ENCODE measurements at places on chromosomes 3 and 15. TPM values are rescaled to one million over a fixed set of nuclear protein-coding genes. Genes with fewer than 3 reads are reported as not detected.

- H3K4me1 ChIP-seq: peaks cover 89% of the 10 kb centered on the region
- DNase-seq: peak; percentile 95
- no peak overlapping the region for H3K4me3 ChIP-seq
- H3K27me3 ChIP-seq: no peaks in the 10 kb centered on the region
Observed at GRCh38 chr3:149575961-149576564, 81.8 kb downstream of the WWTR1 start.

- no peak for DNase-seq
- H3K4me1 ChIP-seq: no peaks in the 10 kb centered on the region
- no peak overlapping the region for H3K4me3 ChIP-seq
- H3K27ac ChIP-seq: no peak overlapping the region
- H3K36me3 ChIP-seq: no peaks in the 10 kb centered on the region
Observed at GRCh38 chr15:65344914-65345275, 32.9 kb downstream of the IGDCC3 start.

DNA sequence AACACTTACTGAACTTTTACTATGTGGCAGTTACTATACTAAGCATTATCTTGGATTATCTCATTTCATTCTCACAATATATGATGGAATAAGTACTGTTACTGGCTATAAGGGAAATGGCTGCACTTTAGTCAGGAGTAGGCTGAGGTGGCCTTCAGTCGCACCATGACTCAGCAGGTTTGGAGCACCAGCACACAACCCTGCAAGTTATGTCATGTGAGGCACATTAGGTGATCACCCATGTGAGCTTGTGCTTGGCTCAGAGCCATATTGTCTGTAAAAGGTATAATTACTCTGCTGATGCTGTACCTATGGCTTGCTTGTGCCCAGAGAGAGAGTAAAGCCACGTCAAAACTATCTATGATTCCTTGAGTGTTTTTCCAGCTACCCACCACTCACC lies 54.1 kb upstream of the TIPARP start:
- no peak for DNase-seq
- no peak overlapping the region for H3K4me3 ChIP-seq
- H3K27me3 ChIP-seq: no peaks in the 10 kb centered on the region
- H3K4me1 ChIP-seq: peaks cover 50% of the 10 kb centered on the region
- H3K27ac ChIP-seq: peak overlapping the region; percentile 26

DNA sequence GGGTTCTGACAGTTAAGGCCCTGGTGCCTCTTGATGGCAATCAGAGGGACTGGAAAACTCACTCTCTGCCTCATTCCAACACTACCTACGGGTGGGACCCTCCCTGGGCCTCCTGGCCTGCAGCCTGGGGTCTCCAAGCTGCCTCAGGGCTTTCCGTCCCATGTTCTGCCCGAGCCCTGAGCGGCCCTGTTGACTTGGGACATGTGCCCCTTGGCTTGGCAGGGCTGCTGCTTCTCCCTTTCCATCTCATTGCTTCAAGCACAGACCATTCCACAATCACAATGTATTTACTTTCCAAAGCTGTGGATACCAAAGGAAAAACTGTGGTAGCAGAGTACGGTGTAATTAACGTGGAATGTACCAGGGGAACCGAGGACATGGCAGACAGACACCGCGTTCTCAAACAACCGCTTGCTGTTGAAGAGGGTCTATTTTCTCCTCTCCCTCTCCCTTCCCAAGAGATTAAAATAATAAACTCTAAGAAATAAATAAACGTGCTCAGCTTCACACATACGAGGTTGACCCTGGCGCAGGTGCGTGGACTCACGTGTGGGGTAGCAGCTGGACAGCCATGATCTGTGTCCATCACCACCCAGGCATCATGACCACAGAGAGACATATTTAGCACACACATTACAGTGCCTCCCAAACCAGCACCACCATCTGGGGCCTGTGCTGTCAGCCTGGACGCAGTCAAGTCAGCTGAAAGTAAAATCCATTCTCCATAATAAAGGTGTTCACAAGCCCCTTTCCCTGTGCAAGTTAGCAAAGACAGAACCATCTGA lies 172.0 kb downstream of the XXYLT1 start:
- no peak overlapping the region for H3K27ac ChIP-seq
- no peak for DNase-seq
- no peak overlapping the region for H3K4me3 ChIP-seq
- no peaks in the 10 kb centered on the region for H3K27me3 ChIP-seq
- peaks cover 26% of the 10 kb centered on the region for H3K4me1 ChIP-seq

DNA sequence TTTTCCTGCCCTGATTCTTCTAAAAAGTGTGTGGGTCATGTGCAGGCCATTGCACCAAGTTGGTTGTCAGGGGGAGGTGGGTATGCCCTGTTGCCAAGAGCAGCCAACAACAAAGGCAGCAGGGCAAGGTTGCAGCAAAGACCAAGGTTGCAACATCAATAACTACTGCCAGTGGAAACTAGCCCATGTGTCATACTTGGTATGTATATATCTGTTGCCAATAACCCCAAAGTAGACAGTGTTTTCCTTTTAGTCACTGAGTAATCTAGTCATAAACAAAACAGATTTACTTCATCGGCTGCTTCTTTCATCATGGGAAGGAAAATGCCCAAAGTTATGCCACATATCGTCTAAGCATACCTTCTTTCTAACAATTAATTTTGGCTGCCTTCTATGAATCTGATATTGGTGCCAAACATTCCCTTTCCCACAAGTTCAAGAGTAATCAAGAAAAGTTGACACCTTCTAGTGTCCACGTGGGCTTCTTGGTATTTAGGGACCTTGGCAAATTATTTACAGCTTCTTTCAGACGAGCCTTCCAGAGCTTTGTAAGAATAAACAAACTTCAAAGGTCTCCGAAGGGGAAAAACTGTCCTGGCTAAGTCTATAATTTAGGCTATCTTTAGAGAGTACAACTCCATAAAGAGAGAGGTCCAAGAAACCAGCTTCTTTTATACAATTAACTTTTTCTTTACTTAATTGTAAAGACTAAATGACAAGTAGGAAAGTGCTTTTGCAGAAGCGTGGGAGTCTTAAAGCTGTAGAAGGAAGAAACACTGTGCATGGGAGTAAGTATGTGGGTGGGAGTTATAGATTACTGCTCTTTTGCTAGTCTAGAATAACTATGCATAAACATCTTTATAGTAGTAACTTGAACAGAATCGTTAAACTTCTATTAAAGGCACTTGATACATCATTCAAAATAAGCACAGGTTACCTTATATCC lies 10.0 kb upstream of the MBNL1 start:
- H3K4me3 ChIP-seq: no peak overlapping the region
- H3K36me3 ChIP-seq: no peaks in the 10 kb centered on the region
- H3K27me3 ChIP-seq: no peaks in the 10 kb centered on the region
- DNase-seq: peak; percentile 66
- peak overlapping the region; percentile 63 for H3K27ac ChIP-seq

DNA sequence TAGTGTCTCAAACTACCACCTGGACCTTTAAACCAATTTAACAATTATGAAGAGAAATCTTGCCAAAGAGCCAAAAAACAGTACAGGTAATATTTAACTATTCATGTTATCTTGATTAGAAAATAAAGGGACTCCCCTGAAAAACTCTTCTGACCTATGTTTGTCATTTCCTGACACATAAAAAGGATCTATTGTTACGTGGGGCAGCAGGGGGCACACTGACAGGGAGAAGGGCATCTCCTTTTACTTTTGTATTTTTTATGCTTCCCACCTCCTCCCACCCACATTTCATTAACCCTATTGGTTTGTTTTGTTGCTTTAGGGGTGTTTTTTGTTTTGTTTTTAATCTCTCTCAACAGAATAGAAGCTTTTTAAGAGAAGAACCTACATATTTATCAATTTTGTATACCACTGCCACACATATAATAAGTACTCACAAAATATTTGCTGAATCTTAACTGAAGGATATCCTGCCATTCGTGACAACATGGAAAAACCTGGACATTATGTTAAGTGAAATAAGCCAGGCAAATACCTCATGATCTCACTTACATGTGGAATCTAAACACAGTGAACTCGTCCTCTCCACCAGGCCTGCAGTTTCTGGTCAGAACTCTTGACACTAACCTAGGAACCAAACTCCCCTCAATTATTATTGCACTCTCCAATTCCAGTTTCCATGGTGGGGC lies 17.7 kb downstream of the STAG1 start:
- H3K4me3 ChIP-seq: no peak overlapping the region
- no peaks in the 10 kb centered on the region for H3K27me3 ChIP-seq
- H3K4me1 ChIP-seq: peaks cover 23% of the 10 kb centered on the region
- no peak overlapping the region for H3K27ac ChIP-seq
- H3K36me3 ChIP-seq: peaks cover 4% of the 10 kb centered on the region
- no peak for DNase-seq

DNA sequence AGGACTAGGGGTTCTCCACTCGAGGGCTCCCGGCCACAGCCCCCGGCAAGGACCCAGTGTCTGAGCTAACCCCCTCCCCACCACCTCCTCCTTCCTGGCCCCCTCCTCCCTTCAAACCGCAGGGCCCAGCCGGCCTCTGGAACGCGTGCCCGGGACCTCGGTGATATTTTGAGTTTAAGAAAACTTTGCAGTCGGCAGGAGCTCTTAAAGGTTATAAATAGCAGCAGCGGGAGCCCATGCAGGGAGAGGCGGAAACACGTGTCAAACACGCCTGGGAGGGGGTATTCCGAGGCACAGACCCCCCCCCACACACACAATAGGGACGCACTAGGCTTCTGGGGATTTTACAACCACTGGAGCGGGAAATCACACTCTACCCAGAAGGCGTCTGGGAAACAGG lies 3.1 kb upstream of the PTH1R start:
- no peaks in the 10 kb centered on the region for H3K36me3 ChIP-seq
- no peak overlapping the region for H3K27ac ChIP-seq
- H3K4me1 ChIP-seq: peaks cover 11% of the 10 kb centered on the region
- DNase-seq: no peak
- no peaks in the 10 kb centered on the region for H3K27me3 ChIP-seq

DNA sequence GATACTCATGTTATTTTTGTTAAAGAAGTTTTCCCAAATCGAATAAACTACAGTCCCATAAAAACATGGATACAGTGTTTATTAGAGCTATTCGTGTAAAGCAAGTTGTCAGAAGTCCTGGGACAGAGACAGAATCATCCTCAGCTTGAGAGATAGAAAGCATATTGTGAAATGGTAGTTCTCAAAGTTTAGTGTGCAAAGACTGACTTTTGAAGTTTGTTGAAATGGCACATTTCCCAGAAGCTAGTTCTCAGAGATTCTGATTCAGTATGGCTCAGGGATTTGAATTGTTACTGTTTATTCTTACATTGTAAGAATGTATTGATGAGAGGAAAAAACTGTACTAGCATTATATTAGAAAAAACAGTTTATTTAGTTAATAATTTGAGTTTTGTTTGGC lies 22.1 kb downstream of the GABRR3 start:
- H3K27ac ChIP-seq: no peak overlapping the region
- H3K4me3 ChIP-seq: no peak overlapping the region
- no peak for DNase-seq
- no peaks in the 10 kb centered on the region for H3K36me3 ChIP-seq

- H3K36me3 ChIP-seq: no peaks in the 10 kb centered on the region
- H3K27ac ChIP-seq: no peak overlapping the region
- no peaks in the 10 kb centered on the region for H3K27me3 ChIP-seq
- no peak overlapping the region for H3K4me3 ChIP-seq
- DNase-seq: no peak
- no peaks in the 10 kb centered on the region for H3K4me1 ChIP-seq
Observed at GRCh38 chr3:169634618-169635236, 28.8 kb downstream of the MECOM start.

GRCh38 chr15:77808075-77808474 lies 175.4 kb upstream of the LINGO1 start:
- peaks cover 9% of the 10 kb centered on the region for H3K27me3 ChIP-seq
- no peak overlapping the region for H3K27ac ChIP-seq
- no peak overlapping the region for H3K4me3 ChIP-seq
- no peak for DNase-seq

- no peak overlapping the region for H3K4me3 ChIP-seq
- DNase-seq: no peak
- H3K36me3 ChIP-seq: no peaks in the 10 kb centered on the region
- no peaks in the 10 kb centered on the region for H3K27me3 ChIP-seq
- H3K27ac ChIP-seq: no peak overlapping the region
Observed at GRCh38 chr15:79522656-79523055, 90.5 kb downstream of the MINAR1 start.

- H3K27me3 ChIP-seq: no peaks in the 10 kb centered on the region
- H3K36me3 ChIP-seq: no peaks in the 10 kb centered on the region
- no peak overlapping the region for H3K4me3 ChIP-seq
- H3K27ac ChIP-seq: 0 out of 2 replicates have a peak overlapping the region, but pooled peaks have one; percentile 15
- peaks cover 21% of the 10 kb centered on the region for H3K4me1 ChIP-seq
- peak; percentile 63 for DNase-seq
Observed at GRCh38 chr3:60742606-60743145, 508.6 kb downstream of the FHIT start.

DNA sequence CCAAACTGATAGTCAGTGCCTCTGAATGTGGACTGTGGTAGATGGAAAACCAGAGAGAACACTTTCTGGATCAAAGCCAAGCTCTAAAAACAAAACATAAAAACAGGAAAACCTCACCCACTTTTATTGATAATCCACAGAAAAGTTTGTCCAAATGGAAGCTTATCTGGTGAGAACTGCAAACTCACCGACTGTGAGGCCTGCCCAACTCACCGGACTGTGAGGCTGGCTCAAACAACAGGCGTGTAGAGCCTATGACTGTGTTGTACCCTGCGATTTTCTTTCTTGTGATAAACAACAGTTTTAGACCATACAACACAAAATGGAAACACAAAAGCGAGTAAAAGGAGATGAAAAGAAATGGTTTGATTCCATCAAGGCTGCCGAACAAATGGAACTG lies 7.2 kb downstream of the PRR23C start:
- no peaks in the 10 kb centered on the region for H3K36me3 ChIP-seq
- H3K27ac ChIP-seq: no peak overlapping the region
- no peak overlapping the region for H3K4me3 ChIP-seq
- no peak for DNase-seq
- no peaks in the 10 kb centered on the region for H3K27me3 ChIP-seq

- H3K4me3 ChIP-seq: no peak overlapping the region
- peak; percentile 27 for DNase-seq
- H3K27me3 ChIP-seq: no peaks in the 10 kb centered on the region
Observed at GRCh38 chr3:128804017-128804810, 75.2 kb upstream of the ACAD9 start.

GRCh38 chr3:135460273-135460672 lies 505.3 kb upstream of the PPP2R3A start:
- H3K36me3 ChIP-seq: no peaks in the 10 kb centered on the region
- DNase-seq: no peak
- H3K27me3 ChIP-seq: no peaks in the 10 kb centered on the region
- no peaks in the 10 kb centered on the region for H3K4me1 ChIP-seq
- no peak overlapping the region for H3K27ac ChIP-seq

DNA sequence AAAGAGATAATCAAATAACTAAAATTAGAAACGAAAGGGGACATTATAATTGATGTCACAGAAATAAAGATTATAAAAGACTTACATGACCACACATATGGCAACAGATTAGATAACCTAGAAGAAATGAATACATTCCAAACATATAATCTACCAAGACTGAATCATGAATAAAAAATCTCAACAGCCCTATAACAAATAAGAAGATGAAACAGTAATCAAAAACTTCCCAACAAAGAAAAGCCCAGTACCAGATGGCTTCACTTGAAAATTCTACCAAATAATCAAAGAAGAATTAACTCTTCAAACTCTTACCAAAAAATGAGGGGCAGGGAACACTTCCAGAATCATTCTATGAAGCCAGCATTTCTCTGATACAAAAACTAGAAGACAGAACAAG lies 11.8 kb downstream of the TOP2B start:
- no peak overlapping the region for H3K27ac ChIP-seq
- H3K36me3 ChIP-seq: peaks cover 7% of the 10 kb centered on the region
- H3K4me1 ChIP-seq: no peaks in the 10 kb centered on the region
- no peak for DNase-seq
- H3K27me3 ChIP-seq: no peaks in the 10 kb centered on the region

The A4GNT gene
- total RNA-seq: not detected

The NAALADL2 gene
- total RNA-seq: 9.1 TPM

The ARNT2 gene
- total RNA-seq: 16.8 TPM

The TLR9 gene
- not detected for total RNA-seq

The ROBO1 gene
- total RNA-seq: 25.4 TPM

The P2RY1 gene
- under 0.01 TPM for total RNA-seq
